ENCODE measurements at places on chromosomes 3 and 15.

GRCh38 chr15:33449810-33450209 is 139.0 kb downstream of the RYR3 start:
- DNase-seq = no peak

DNA sequence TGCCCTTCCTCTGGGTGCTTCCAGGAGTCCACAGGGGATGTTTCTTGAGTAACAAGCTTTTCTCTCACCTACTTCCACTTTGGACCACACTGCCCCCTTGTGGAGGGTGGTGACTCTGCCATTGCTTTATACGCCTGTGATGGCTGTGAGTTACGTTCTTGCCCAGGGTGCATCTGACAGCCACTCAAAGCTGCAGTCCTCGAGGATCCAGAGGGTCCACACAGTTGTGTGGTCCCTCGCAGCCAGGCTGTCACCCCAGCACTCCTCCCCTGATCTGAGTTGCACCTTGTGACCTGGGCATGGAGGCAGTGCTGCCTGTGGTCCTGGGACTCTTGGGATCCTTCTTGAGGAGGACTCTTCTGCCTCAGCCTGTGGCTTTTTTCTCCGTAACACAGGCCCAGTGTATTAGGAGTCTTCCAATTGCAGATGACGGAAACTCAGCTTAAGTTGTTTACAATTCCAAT is 23.4 kb downstream of the FOXL2 start:
- peak; percentile 83 for DNase-seq

GRCh38 chr15:61459785-61460707 is 230.9 kb upstream of the RORA start:
- DNase-seq = no peak

GRCh38 chr3:143242101-143242500 is 122.5 kb downstream of the CHST2 start:
- DNase-seq = no peak

DNA sequence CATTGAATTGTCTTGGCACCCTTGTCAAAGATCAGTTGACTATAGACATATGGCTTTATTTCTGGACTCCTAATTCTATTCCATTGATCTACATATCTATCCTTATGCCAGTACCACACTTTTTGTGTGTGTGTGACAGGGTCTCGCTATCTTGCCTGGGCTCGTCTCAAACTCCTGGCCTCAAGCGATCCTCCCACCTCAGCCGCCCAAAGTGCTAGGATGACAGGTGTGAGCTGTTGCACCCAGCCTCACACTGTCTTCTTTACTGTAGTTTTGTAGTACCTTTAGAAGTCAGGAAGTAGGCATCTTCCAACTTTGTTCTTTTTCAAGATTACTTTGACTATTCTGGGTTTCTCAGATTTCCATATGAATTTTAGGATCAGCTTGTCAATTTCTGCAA is 24.3 kb downstream of the CDAN1 start:
- no peak for DNase-seq

- DNase-seq = no peak
These were observed 1.4 kb upstream of the SACM1L start for GRCh38 chr3:45687828-45688193.

DNA sequence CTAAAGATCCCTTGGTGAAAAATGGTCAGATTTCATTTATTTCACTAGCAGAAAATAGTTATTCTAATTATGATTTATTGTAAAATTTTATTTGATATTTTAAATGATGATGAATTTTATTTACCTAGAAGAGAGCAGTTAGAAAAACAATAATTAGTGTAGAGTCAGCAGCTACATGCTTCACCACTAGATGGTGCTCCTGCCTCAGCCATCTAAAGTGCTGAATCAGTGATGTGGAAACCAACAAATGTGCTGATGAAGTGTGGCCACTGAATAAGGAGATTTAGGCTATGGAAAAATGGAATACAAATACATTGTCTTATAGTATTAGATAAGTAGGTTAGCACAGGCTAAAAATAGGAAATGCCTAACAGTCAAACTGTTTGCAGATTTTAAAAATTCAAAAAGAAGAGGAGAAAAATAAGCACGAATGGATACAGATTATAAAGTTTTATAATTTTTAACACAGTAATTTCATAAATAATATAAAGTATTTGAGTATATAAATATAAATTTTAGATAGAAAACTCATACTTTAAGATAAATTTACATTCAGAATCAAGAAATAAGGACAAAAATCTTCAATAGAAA is 109.8 kb downstream of the PPP2R3A start:
- peak; percentile 66 for DNase-seq

DNA sequence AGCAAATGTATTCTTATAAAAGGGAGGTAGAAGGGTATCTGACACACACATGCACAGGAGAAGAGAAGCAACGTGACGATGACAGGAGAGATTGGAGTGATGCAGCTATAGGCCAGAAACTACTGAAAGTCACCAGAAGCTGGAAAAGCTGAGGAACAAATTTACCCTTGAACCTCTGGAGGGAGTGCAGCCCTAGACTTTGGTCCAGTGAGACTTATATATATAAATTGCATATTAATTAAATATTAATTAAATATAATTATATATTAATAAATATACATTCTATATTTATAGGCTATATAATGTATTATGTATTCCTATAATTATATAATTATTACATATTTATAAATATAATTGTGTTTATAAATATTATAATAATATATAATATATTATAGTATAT is 96.5 kb upstream of the LMCD1 start:
- DNase-seq = no peak

DNA sequence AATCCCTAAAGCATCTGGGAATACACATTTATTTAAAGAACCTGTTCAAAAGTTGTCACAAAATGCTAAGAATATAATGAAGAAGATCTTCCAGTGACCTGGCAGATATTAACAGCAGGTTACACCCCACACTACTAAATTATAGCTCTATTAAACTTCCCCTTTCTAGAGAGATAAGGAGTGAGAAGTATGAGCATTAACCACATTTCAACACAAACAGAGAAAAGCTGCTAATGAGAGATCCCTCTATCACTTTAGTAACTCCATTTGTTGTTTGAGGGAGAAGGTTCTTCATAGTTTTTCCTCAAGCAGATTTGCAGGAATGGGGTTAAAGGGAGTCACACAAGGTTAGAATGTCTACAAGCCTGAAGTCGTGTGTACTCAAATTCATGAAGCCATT is 3.6 kb downstream of the COL8A1 start:
- DNase-seq = no peak

All from CD4-positive, alpha-beta T cell treated with Interleukin-1 beta for 1 hour (primary cell).